ENCODE measurements at places on chromosomes 3 and 15.

- DNase-seq = no peak
Measured at GRCh38 chr3:29503958-29504357, 223.1 kb downstream of the RBMS3 start.

DNA sequence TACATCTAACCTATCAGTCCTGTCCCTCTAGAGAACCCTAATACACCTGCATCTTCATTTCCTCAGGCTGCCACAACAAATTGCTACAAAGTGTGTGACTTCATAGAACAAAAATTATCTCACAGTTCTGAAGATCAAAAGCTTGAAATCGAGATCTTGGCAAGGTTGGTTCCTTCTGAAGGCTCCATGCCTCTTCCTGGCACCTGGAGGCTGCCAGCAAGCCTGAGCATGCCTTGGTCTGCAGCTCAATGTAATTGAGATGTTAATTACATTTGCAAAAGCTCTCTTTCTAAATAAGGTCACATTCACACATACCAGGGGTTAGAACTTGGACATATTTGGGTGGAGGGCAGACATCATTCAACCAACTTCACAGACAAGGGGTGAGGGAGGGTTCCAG, 86.4 kb upstream of the ABHD17C start:
- no peak for DNase-seq

GRCh38 chr15:70328679-70329115, 231.0 kb upstream of the TLE3 start:
- no peak for DNase-seq

DNA sequence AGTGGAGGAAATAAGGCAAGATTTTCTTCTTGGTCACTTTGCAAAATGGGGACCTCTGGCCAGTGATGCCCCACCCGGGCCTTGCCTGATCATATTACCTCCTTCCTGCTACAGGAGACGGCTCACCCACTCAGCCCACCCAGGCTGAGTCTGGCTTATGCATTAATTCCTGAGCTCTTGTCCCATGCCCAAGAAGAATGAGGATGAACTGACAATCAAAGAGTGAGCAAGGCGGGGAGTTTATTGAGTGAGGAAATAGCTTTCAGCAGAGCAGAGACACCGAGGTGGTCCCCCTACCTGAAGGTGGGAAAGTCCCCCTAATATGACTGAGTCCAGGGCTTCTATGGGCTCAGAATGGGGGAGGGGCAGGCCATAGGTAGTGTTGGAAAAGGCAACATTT, 107.5 kb downstream of the EOMES start:
- no peak for DNase-seq

DNA sequence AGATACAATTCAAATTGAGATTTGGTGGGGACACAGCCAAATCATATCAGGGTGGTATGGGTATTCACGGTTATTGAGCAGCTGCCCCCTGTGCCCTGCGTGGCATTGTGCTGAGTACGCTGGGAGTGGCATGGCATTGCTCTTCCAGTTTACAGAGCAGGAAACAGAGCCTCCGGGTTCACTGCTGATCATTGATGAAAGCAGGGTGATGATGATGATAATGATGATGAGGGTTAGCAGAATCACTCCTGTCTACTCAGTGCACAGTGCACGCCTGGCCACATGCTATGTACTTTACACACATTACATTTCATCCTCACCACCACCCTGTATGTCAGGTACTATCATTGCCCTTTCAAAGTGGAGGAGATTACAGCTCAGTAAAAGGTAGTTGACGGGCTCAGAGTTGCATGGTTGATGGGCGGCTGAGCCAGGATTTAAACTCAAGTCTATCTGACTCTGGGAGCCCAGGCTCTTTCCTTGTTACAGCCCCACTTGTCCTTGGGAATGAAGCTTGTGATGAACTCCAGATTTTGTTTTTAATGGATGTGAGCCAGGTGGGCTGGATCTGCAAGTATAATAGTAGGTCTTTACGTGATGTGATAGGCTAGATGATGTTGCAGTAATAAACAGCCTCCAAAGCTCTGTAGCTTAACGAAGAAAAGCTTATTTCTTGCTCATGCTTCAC, 87.6 kb upstream of the MYZAP start:
- DNase-seq = no peak

- DNase-seq = no peak
Measured at GRCh38 chr15:39431376-39431775, 149.5 kb upstream of the THBS1 start.
